ENCODE measurements at places on chromosomes 5 and 9.

- DNase-seq, result peak; percentile 96
Observed at GRCh38 chr9:124774129-124774978, 2.6 kb upstream of the OLFML2A start.

GRCh38 chr5:148796936-148797335, 29.5 kb upstream of the ADRB2 start:
- DNase-seq, result no peak

GRCh38 chr5:170470808-170471404, 32.9 kb upstream of the KCNIP1 start:
- no peak for DNase-seq

DNA sequence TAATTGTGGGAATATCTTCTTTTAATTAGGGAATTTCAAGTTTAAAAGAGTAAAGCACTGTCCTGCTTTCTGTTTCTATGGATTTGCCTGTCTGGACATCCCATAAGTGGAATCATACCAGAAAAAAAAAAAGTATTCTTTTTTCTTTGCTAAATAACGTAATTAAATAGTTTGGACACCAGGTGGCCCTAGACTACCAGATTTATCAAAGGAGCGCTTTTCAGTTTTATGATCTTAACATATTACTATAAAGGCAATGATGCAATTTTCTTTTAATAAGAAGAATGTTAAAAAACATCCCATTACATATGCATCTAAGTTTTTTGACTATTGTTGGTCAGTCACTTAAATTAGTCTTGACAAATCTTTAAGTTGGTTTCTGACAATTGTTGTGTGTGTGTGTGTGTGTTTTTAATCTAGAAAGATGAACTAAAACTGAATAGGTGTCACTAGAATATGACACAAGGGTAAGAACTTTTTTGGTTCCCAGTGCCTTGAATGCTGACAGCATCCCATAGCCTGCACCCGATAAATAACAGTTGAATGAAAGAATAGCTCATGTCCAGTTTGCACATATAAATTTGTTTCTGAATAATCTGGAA, 49.5 kb downstream of the C5orf22 start:
- DNase-seq, result peak; percentile 40

GRCh38 chr9:38432922-38433510, 8.8 kb upstream of the IGFBPL1 start:
- DNase-seq, result peak; percentile 31

DNA sequence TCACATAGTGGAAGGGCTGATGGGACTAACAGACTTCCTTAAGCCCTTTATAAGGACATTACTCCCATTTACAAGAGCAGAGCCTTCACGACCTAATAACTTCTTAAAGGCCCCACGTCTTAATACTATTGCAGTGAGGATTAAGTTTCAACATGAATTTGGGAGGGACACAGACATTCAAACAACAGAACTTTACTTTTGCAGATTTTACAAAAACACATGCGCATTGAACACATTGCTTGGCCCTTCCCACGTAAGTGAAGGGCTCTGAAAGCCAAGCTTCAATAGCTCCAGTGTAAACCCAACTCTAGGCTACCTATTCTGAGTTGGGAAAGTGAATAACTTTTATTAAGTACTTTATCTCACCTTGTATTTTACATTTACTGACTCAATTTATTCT, 53.8 kb upstream of the DNAH5 start:
- no peak for DNase-seq

DNA sequence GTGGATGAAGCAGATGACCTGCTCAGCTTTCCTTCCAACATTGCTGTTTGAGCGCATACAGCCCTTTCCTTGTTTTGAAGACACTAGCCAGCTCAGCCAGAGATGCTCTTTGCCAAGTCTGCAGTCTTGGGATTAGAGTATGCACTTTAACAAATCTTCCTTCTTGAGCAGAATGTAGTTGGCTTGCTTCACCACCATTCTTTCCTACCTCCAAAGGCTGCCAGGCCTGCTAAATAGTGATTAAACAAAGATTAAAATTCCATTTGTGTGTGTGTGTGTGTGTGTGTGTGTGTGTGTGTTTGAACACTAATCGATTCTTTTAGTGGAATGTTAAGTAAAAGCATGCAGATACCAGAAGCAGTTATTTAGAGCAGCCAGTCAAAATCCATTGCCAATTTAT, 97.6 kb downstream of the GALNT10 start:
- no peak for DNase-seq

- no peak for DNase-seq
Observed at GRCh38 chr9:80066931-80067330, 495.2 kb downstream of the TLE4 start.

- DNase-seq, result no peak
Observed at GRCh38 chr9:114058688-114059046, 19.4 kb downstream of the AMBP start.

DNA sequence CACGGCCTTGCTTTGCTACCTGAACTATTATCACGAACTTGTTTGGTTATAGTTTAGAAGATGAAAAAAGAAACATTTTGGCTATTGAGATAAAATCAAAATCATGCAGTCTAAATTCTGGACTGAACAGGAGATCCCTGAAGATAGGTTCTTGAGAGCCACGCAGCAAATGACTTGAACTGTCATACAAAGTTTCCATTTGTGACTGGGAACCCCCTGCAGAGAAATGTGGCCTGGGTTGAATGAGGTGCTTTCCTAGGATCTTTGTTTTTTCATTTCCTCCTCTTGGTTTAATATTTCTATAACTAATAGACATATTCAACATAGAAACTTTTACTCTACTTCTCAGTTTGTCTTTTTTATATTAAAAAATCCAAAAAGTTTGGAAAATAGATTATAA, 184.7 kb upstream of the TRPM3 start:
- DNase-seq, result no peak

DNA sequence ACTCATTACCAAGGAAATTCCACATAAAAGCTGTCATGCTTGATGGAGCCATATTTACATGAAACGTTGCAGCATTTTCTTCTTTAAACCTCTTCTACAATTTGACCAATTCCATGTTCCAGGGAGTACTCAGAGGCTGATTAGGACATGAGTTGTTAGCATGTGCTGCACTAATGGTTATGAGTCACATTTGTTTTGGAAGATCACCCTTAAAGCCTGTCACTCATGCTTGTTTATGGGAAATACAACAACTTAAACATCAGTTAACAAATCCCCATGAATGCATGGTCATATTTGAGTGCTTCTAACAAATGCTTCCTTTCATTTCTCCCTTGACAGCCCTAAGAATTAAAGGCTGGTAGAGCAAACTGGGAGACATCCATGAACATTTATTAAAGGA, 156.1 kb downstream of the GHR start:
- no peak for DNase-seq

- DNase-seq, result no peak
Observed at GRCh38 chr9:124122813-124123462, 111.4 kb downstream of the LHX2 start.

- DNase-seq, result no peak
Observed at GRCh38 chr5:78816143-78816765, 167.7 kb upstream of the LHFPL2 start.

DNA sequence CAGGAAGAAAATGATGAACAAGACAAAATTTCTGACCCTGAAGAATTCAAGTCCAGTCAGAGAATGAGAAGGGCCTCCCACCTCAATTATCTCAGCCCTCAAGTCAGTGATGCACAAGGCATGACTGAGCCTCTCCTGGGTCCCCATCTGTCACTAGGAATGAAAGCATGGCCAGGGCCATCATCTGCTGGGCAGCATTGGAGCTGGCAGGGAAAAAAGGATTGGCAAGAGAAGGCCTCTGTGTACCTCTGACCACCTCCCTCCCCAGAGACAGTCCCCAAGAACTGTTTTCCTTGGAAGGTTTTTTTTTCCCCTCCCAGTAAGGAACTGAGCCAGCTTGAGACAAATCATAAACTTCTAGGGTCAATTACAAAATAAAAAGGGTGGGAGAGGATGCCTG, 76.7 kb downstream of the KLHL3 start:
- DNase-seq, result no peak
